Activated T-helper 9 cell treated with anti-CD3 and anti-CD28 coated beads, Interleukin-2, amount 50 U/mL, for 16 hours (primary cell): ENCODE measurements at places on chromosomes 12 and 14.

DNA sequence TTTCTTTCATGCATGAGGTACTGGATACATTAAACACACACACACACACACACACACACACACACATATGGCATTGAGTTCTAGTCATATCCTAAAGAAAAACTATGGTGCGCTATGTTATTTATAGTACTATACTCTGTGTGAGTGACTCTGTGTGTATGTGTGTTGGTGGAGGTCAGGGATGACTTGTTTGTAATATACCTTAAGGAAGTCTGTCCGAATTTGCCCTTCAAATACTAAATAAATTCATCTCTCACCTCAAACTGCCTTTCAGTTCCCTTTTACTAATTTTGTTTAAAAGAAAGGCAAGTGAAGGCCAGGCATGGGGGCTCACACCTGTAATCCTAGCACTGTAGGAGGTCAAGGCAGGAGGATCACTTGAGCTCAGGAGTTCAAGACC lies 2.1 kb upstream of the AKAP5 start:
- DNase-seq: no peak

DNA sequence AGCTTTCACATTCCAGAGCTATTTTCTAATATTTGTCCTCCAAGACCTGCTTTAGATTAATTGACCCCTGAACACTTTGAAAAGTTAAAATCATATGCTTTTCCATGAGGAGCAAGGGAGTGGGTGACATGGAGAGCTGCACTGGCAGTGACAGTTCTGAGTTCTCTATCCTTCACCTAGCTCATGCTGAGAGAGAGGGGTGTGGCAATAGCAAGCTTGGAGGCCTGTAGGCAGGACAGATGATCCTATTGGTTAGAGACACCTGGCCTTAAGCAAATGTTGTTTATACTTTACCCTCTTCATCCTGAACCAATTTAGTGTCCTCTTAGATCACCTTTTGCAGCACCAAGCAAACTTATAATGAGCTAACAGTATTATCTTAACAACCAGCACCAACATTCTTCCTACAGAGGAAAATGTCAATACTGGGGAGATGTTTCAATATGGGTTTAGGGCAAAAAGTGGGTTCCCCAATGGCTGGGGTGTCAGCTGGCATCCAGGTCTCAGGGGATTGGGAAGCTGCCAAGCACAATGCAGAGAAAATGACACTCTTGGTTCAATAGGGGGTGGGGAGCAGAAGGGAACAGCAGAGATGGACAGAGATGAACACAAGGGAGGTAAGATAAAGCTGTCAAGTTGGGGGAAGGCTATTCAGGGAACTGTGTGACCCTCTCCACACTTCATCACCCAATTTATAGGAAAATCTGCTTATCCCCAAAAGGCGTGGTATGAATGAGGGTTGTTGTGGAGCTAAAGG lies 37.0 kb upstream of the PPM1H start:
- DNase-seq: no peak

- DNase-seq: no peak
Measured at GRCh38 chr12:57404966-57405640, 25.7 kb downstream of the R3HDM2 start.

- no peak for DNase-seq
Measured at GRCh38 chr14:23076785-23077408, 18.0 kb downstream of the ACIN1 start.

- no peak for DNase-seq
Measured at GRCh38 chr12:9763025-9763424, 2.3 kb upstream of the CD69 start.

DNA sequence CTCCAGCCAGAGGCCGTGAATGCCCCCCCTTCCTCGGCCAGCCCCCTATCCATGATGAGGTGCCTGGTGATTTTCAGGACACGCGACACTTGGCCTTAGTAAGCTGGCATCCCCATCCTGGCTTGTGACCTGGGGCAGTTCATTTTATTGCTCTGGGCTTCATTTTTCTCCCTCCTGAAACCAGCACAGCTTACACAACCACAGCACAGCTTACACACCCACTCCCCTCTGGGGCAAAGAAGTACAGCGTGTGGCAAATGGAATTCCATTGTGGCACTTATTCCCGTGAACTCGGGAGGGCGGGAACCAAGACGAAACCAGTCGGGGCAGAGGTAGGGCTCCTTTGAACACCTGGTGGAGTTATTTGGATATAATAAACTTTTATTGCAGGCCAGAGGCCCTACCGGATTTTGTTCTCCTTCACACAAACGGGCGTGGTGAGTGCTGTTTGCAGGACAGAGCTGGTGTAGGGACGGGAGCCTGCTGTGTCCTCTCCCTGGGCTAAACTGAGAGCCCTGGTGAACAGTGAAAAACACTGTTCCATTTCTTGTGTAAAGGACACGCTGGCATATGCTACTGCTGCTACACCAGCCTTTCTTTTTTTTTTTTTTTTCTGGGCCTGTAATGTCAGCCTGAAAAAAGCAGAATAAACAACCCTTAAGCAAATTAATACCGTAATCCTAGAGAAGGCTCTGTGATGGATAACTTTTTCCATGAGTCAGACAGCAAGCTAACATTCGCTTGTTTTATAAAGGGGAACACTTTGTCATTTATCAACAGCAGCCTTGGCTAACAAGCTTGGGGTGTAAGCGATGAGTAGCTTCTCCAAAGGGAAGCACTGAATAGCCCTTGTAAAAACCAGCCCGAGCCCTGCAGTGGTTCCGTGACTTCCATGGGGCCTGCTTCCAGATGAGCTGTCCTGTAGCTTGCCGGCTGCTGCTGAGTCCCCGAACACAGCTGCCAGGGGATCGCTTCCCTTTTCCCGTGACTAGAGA lies 29.3 kb downstream of the CD9 start:
- DNase-seq: no peak

- no peak for DNase-seq
Measured at GRCh38 chr14:75204116-75204515, 27.7 kb upstream of the TMED10 start.

GRCh38 chr12:132583411-132583710 lies 27.0 kb downstream of the LRCOL1 start:
- DNase-seq: no peak

- no peak for DNase-seq
Measured at GRCh38 chr12:118690506-118690905, 290.8 kb upstream of the SRRM4 start.

GRCh38 chr14:67837011-67837624 lies 17.5 kb downstream of the RAD51B start:
- no peak for DNase-seq

- no peak for DNase-seq
Measured at GRCh38 chr14:51269634-51270033, 29.6 kb downstream of the TMX1 start.

- no peak for DNase-seq
Measured at GRCh38 chr14:59450716-59451115, 14.5 kb downstream of the GPR135 start.

- no peak for DNase-seq
Measured at GRCh38 chr12:55762646-55763045, 19.7 kb downstream of the GDF11 start.

- DNase-seq: peak; percentile 45
Measured at GRCh38 chr12:65170209-65170881, 962 bp downstream of the LEMD3 start.

- no peak for DNase-seq
Measured at GRCh38 chr14:46887144-46887543, 235.6 kb upstream of the RPL10L start.

GRCh38 chr14:104221071-104221625 lies 82.8 kb downstream of the KIF26A start:
- DNase-seq: no peak

DNA sequence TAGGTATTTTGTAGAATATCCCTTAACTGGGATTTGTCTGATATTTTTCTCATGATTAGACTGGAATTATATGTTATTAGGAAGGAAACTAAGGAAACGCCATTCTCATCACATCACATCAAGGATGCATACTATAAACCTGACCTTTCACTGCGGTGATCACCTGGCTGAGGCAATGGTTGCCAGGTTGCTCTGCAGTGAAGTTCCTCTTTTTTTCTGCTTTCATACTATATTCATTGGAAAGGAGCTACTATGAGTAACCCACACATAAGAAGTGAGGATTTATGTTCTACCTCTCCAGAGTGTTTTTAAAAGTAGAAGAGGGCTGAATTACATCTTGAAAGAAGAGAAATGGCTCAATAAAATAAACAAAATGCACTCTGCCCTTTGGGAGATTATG lies 31.0 kb upstream of the GRIP1 start:
- DNase-seq: no peak

DNA sequence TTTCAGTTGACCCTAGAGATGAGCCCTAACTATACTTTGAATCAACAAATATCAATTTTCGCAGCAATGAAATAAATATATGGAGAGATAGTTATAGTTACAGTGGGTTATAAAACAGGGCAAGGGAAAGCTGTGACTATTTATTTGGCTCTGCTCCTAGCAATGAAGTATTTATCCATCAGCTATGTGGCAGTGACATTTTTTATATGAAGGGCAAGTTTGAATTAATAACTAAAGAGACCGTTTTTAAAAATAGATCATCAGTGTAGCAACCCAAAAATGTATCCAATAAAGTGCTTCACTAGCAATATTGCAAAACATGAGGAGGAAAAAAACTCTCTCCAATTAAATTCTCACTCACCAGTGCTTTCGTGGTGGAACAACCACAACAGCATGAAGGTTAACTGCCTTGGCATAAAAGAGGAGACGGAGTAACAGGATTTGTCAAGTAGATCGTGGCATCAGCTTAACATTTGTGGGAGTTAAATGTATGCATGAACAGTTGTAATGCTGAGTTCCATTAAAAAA lies 58.1 kb upstream of the NUDT4 start:
- no peak for DNase-seq

DNA sequence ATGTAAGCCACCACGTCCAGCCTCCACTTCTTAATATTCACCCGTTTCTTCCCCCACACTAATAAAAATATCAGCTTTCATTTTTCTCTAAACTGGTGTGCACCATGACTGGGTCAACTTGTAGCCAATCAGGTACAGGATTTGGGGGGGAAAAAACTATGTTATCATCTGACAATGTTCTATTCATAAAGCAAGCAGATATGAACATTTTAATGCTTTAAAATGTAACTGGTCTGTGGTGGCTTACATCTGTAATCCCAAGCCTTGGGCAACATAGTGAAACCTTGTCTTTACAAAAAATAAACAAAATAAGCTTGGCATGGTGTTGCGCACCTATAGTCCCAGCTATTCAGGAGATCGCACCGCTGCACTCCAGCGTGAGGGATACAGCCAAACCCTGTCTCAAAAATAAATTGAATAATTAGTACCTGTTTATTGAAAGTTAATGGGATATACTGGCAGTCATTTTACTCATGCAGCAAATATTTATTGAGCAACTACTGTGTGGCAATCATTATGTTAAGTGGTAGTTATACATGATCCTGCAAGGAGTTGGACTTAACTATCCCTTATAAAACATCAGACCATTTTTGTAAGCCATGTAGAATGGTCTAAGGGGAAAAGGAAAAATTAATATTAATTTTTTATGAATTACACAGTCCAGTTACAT lies 15.3 kb upstream of the ITPR2 start:
- DNase-seq: no peak

DNA sequence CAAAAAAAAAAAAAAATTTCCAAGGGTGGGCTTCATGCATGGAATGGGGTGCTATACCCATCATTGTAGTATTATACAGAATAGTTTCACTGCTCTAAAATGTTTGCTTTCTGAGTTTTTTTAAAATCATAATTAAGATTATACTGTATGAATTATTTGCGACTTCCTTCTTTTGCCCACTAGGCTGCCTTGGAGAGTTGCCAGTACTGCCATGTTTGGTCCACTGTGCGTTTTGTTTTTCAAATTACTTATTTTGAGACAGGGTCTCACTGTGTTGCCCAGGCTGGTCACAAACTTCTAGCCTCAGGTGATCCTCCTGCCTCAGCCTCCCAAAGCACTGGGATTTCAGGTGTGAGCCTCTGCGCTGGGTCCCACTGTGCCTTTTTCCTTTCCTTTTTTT lies 19.9 kb downstream of the PLBD2 start:
- DNase-seq: no peak

DNA sequence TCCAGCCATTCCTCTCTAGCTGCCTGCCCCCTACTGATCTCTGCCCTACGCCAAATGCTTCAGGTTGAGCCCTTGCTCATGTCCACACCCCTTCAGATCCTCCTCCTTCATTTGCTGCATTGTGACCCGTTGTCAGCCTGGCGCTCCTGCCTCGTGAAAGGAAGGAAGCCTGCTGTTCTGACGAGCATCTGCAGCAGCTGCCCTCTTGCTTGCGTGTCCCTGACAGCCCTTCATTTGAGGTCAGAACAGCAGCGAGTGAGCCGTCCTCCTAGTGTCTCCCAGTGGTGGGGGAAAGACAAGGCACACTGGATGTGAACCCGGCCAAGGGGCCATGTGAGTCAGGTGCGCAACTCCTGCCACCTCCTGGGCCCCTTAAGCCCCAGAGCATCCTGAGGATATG lies 3.0 kb upstream of the PIANP start:
- DNase-seq: no peak

GRCh38 chr14:59236195-59236594 lies 47.7 kb downstream of the DAAM1 start:
- no peak for DNase-seq

DNA sequence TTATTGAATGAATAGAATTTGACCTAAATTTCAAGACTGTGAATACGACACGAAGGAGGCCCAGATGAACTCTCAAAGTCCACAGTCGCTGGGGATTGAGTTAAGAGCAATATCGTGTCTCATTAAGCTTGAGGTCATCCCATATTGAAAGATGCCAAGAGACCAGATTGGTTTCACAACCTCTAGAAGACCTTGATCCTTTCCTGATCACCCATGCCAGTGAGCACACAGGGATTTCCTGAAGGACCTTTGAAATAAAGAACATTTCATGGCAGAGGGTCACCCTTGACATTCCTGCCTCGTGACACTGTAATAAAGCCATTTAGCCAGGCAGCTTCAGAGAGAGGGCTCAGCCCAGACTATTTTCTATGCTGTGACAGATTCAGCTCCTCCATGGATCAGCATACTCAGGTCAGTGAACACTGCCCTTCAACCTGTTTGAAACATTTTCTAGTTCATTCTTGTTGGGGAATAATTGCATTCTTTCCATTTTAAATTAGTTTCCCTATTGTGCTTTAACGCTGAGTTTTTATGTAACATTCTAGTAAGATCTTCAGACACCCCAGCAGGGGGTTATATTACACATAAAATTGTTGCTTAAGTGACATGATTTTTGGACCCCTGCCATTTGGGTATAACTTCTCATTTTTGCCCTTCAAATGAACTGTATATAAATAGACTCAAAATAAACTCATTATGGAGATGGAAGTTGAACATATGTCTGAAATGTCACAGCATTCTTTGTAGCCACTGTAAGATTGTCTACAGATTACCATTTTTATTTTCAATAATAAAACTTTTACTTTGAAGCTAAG lies 213.2 kb downstream of the C12orf50 start:
- DNase-seq: no peak

DNA sequence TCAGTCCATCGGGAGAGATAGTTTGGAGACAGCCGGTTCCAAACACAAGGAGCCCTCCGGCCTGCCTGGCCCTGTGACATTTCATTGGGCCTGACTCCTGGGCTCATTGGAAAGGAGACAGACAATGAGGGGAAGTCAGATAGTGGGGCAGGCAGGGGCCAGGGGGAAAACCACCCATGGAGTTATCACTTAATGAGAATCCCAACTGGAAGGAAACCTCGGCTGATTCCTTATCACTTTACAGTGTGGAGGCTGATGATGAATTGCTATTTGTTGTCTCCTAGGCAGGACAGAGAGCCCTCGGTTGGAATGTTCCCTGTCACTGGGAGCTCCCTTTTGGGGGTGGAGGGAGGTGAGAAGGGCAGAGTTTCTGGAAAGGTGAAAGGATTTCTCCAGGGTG lies 44.4 kb downstream of the TBX5 start:
- no peak for DNase-seq
